Forelimb muscle (tissue), 1 donor: ENCODE measurements at places on chromosomes 1 and 21. TPM values are rescaled to one million over a fixed set of nuclear protein-coding genes. Genes with fewer than 3 reads are reported as not detected.

DNA sequence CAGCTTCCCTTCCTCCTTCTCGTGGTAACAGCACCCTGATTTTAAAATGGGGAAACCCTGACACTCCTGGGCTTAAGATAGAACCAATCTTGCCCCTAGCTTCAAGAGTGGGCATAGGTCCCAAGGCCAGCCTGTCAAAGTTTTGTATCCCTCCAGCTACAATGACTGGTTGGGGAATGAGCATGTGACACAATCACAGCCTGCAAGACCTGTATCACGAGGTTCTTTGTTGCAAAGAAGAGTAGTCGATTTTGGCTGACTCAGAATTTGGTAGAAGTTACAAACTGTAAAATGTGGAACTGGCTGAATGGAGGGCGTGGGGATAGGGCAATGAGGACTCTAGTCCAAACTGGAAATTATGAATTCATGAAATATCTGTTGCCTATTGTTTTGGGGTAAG is 18.7 kb downstream of the CTSK start:
- DNase-seq = no peak

DNA sequence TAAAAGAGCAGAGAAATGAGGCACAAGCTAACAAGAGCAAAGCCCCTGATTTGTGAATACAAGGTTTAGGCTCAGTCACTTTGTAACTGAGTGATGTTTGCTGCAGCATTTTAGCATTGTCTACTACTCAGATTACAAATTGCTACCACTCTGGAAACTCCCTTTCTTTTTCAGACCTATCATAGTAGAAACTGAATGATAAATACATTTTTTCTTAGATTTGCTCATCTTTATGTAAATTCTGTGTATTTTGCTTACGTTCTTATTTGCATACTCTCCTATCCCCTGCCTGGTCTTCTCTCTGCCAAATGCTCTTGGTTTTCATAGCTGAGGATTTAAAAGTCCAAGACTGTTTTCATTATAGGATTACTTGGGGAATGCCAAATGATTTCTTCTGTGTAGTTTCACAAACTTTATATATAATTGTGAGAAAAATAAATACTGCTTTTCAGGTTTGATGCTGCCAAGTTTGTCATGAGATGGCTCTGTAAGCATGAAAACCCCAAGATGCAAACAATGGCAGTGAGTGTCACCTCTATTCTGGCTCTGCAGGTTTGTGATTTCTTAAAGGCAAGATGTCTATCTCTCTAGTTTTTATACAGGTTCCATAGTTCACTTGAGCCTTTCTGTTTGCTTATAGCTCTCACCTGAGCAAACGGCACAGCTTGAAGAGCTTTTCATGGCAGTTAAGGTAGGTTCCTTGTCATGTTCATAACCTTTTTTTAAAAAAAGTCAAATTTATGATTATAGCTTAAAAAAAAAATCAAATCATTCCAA is 24.7 kb downstream of the ZYG11A start:
- DNase-seq = no peak

DNA sequence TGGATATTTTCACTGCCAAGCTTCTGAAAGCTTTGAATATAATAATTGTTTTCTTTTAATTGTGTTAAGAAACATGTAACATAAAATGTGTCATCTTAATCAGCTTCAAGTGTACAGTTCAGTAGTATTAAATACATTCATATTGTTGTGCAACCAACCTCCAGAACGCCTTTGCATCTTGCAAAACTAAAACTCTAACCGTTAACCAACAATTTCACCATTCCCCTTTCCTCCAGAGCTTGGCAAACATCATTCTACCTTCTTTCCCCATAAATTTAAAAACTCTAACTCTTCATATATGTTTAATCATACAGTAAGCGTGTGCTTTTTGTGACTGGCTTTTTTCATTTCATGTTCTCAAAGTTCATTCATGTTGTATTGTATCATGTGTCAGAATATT is 2.1 kb downstream of the MNDA start:
- DNase-seq = no peak

IFI16 gene
- polyA plus RNA-seq = 28.6 TPM

DNA sequence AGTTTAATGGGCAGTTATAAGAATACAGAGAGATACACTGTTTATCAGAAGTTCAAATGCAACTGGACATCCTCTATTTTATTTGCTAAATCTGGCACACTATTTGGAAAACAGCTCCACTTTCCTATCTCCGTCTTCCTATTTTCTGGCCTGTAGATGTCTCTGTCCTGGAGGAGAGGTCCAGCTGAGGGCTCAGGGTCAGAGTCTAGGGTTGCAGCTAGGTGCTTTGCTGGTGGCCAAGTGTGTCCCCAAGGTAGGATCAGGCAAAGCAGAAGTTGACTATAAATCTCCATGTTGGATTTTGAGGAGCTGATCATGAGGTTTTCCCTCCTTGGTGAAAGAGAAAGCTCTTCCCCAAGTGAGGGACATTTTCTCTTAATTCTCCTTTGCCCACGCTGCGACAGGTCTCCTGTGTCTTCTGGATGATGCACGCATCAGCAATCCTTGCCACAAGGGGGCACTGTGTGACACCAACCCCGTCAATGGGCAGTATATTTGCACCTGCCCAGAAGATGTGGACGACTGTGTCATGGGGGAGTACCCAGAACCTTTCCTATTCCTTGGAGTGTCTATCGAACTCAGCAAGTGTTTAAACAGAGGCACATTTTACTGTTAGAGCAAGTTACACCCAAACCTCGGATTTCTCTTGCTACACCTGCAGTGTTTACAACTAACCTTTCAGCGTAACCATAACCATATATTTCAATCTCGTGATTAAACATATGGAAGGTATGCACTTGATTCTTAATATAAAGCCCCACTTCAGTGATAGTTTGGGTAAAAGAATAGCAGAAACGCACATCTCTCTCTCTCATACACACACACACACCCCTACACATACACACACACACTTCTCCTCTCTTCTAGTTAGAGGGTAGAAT is 10.2 kb downstream of the ADAM30 start:
- no peak for DNase-seq

- DNase-seq = no peak
These were observed 12.9 kb downstream of the TRABD2B start for GRCh38 chr1:47984175-47984789.

SLC30A1 gene
- polyA plus RNA-seq = 8.6 TPM

CLCC1 gene
- 38.7 TPM for polyA plus RNA-seq

DNA sequence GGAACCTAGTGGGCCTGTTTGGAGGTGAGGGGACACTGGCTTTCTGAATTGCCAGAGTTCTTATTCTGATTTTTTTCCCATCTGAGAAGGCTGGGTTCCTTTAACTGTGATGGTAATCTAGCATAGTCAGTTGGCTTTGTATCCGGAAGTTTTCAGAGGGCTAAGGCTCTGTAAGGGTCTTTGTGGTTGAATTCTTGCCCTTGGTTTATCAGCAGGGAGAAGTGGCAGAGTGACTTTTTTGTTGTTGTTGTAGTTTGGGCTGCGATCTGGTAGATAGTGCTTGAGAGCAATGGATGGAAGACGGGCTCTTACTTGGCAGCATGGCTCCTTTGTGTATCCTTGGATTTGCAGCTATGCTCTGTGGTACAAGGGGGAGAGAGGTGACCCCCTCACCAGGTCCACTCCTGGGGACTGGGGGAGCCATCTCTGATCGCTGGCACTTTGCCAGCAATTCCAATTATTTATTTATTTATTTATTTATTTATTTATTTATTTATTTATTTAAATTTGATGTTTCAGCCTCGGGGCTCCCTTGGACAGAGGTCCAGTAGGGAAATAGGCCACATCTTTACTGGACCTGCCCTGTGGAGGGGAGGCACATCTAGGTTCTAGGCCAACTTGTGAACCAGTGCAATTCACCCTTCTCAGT is 18.5 kb downstream of the TCP10L start:
- no peak for DNase-seq

PHC2 gene
- polyA plus RNA-seq = 67.8 TPM

DNA sequence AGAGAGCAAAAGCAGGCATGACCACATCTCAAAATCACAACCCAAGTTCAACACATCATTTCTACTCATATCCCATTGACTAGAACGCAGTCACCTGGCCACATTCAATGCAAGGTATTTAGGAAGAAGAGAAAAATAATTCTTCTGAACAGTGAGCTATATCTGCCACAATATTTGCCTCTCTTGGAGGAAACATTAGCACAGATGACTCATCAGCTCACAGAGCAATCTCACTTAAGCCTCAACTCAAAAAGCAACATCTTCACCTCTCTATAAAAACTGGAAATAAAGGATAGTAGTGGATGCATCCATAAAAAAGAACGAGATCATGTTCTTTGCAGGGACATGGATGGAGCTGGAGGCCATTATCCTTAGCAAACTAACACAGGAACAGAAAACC is 143.9 kb upstream of the FMN2 start:
- DNase-seq = no peak

DNA sequence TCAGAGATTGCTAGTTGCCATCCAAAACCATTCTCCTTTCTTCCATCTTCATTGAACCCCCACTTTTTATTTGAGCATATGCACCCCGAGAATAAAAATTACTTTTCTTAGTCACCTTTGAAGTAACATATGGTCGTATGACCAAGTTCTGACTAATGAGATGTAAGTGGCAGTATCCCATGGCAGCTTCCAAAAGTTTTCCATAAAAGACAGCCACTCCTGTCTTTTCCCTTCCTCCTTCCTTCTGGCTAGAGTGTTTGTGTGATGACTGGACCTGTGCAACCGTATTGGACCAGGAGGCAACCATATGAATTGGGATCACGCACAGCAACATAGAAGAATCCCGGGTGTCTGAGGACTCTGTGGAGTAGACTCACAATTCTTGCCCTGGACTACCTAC is 41.1 kb upstream of the CCSAP start:
- no peak for DNase-seq

DNA sequence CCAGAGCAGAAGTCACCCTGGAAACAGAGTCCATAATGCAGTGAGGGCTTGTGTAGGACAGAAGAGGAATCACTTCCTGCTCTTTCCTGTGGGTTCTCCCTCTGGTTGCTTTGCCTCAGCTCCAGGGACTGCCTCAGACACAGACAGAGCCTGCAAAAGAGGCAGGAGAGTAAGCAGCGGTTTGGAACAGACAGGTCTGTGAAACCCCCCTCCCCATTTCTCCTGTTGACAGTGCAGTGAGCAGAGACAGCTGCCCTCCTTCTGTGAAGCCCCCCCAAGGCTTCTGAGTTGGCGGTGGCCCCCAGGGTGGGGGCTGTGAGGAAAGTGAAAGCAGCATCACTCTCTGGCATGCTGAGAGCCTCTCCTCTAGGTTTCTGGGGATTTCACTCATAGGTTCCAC is 53.0 kb downstream of the MAB21L3 start:
- no peak for DNase-seq

- DNase-seq = no peak
These were observed 37.6 kb upstream of the LMO4 start for GRCh38 chr1:87291107-87291506.

- no peak for DNase-seq
These were observed 82.0 kb downstream of the DISP1 start for GRCh38 chr1:222896630-222897526.

DNA sequence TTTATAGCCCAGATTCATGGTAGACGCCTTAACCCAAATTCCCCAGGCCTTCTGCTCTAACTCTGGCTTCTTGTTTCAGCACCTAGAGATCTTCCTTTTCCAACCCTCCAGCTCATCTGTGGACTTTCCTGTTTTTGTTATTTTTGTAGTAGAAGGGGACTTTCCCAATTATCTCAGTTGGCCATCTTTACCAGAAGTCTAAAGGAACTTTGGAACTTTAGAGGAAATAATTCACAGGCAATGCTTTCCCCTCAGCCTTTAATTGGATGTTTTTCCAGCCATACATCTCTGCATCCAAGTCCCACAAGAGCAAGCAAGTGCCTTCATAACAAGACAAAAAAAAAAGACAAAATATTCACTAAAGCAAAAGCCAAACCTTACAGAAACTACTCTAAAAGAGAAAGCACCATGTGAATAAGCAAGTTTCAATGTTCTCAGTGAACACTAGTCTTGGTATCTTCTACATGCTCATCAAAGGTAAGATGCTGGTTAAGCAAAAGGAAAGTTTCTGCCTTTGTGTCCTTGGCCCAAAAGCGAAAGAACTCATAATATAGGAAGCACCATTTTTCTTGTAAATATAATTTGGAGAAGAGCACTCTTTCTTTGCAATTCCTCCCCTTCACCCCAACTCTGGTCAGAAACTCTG is 377.3 kb downstream of the SETD4 start:
- no peak for DNase-seq

DNA sequence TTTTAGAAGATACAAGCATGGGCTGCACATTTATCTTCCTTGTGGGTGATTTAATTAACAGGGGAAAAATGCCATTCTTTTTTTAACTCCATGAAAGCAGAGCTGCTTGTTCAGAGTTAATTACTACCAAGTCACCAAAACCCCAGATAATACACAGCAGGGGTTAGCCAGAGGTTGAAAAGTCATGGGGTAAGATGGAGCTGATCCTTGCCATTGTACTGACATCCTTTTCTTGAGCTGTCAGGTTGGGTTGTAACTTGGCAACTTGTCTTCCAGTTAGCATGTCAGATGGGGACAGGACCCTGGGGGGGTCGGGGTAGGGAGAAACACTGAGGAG is 257.2 kb upstream of the HOOK1 start:
- no peak for DNase-seq

CD84 gene
- 1.5 TPM for polyA plus RNA-seq

DNA sequence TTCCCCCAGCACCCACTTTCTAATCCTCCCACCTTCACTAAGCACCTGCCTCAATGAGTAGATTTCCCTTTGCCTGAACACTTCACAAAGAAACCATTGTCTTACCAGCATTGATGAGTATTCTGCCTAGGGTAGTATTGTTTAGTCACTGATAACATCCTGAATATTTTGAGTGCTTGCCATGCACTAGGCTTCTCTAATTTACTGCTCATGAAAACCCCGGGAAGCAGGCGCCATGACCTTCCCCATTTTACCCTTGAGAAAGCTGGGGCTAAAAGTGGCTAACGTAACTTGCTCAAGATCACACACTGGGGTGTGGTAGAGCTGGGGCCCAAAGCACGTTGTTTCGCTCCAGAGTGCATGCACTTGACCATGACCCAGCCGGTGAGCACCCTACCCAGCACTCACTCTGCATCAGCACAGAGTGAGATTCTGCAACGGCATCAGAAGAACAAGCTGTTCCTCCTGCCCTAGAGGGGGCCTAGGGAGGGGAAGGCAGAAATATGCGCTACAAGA is 10.6 kb upstream of the F3 start:
- DNase-seq = no peak

GRCh38 chr1:230097370-230097769 is 30.3 kb downstream of the GALNT2 start:
- DNase-seq = no peak

- no peak for DNase-seq
These were observed 227.9 kb downstream of the KCNH1 start for GRCh38 chr1:210905944-210906453.

DNA sequence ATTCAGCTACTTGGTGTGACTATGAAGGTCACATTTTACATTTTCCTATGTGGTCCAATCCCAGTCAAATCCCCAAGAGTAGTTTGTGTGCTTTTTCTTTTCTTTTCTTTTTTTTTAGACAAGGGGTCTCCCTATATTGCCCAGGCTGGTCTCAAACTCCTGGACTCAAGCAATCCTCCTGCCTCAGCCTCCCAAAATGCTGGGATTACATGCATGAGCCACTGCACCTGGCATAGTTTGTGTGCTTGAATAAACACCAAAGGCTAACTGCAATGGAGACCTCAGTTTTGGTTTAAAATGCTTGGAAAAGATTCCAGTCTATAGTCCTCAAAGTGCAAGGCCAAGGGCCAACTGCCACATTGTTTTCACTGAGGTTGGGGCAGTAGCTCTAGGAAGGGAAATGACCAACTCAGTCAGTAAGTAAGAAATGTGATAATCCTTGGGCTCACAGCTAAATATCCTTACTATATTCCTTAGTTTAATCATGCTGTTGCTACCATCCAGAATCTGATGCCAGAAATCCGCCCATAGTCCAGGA is 38.6 kb downstream of the EIF2B3 start:
- no peak for DNase-seq
